ENCODE measurements at places on chromosomes 7 and 10. TPM values are rescaled to one million over a fixed set of nuclear protein-coding genes. Genes with fewer than 3 reads are reported as not detected.

The RELN gene
- total RNA-seq = 5.4 TPM

The JCAD gene
- total RNA-seq = 15.8 TPM

The IFIT1 gene
- total RNA-seq = 0.20 TPM

- DNase-seq = no peak
These were observed 46.5 kb downstream of the TMEM106B start for GRCh38 chr7:12257582-12257981.

The BRAT1 gene
- 43.7 TPM for total RNA-seq

DNA sequence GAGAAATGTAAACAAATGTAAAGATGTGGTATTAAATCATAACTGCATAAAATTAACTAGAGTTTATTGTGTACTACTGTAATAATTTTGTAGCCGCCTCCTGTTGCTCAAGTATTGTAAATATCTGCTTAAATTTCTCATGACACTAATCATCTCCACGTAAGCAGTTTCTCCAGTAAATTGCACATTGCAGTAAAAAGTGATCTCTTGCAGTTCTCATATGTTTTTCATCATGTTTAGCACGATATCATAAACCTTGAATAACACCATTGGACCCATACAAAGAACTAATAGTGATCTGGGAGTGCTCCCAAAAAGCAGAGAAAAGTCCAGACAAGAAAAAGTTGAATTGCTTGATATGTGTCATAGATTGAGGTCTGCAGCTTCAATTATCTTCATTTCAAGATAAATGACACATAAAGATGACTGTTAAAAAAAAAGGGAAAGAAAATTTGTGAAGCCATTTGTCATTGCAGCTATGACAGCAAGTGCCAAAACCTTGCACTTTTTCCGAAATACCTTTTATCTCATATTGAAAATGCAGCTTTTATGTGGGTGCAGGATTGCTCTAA lies 15.3 kb downstream of the LIPA start:
- DNase-seq = no peak

DNA sequence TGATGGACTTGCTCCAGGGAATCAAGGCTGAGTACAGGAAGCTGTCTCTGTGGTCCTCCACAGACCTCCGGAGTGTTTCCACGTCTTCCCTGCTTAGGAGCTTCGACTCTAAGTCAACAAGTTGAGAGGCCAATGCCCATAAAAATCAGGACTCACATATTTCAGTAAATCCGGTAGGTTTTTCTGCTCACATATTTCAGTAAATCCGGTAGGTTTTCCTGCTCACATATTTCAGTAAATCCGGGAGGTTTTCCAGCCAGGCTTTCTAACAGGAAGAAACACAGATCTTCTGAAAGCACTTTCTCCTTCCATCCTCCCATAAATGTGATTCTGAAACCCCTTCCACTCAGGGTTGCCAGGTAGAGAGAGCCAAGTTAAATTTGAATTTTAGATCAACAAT lies 340.1 kb upstream of the SHH start:
- DNase-seq = no peak

DNA sequence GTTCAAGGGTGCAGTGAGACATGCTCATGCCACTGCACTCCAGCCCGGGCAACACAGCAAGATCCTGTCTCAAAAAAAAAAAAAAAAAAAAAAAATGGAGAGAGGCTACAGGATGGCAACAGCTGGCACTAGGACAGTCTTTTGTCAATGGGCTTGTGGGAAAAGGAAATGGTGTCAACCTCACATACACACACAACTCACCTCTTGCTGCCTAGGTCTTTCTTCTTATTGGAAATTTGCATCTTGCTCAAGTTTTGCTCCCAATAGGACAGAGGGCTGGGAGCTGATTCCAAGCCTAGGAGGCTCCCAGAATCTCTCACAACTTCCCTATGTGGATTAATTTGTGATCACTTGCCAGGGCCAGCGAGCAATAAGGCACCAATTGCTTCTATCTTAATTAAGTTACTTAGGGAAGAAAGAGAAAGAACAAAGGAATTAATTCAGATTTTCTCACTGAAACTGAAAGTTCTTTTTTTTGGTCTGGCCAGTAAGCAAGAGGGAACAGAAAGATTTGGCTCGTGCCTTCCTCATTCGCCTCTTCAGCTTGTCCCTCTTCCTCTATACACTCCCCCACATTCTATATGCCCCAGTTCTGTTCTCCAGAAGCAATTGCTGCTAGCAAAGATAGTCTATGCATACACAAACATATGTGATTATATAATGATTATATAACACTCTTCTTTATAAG lies 33.8 kb downstream of the MAP3K8 start:
- no peak for DNase-seq

The NKX1-2 gene
- total RNA-seq = not detected

DNA sequence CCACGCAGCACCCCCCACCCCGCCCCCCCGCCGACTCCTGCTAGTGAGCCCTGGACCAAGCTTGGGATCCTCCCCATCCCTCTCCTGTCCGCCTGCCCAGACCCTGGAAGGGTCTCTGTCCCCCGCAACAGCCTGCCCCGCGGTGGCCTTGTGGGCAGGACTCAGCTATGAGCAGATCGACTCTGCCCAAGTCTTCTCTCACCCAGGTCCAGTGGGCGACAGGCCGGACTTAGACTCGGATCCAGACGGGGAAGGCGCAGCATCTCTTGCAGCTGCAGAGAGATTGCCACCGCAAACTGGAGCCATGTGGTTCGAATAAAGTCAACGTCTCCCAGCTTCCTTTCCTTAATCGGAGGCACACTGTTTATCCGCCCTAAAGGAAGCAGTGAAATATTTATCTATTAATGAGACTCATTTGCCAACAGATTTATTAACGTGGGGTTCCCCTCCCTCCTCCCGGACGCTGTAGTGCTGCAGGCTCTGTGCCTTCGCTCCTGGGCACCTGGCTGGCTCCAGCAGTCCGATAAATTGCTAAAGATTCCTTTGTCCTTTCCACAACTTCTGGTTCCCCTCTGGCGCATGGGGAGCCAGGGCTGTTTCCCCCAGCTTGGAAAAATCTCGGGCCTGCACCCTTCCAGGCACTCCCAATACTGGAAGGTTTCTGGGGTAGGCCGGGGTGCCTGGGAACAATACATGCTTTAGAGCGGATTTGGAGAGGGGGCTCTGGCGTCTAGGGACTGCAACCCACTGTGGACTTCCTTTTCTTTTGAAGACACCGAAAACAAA lies 634 bp upstream of the HOXA7 start:
- DNase-seq = no peak

DNA sequence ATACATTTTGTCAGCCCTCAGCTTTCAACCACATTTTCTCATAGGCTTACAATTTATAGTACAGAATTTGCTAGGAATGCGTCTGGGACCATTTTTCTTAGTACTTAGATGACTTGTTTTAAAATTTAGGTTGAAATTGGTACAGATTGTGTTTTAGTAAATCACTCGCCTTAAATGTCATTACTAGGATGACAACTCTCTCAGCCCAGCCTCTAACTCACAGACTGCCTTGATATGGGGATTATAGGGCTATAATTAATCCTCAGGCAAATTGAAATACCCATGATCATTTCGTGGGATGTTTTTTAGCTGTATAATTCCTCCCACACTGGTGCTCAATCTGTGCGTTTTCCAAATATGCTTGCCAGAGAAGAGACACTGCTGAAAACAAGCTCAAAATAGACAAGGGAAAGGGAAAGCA lies 299.7 kb upstream of the AKR1E2 start:
- no peak for DNase-seq

DNA sequence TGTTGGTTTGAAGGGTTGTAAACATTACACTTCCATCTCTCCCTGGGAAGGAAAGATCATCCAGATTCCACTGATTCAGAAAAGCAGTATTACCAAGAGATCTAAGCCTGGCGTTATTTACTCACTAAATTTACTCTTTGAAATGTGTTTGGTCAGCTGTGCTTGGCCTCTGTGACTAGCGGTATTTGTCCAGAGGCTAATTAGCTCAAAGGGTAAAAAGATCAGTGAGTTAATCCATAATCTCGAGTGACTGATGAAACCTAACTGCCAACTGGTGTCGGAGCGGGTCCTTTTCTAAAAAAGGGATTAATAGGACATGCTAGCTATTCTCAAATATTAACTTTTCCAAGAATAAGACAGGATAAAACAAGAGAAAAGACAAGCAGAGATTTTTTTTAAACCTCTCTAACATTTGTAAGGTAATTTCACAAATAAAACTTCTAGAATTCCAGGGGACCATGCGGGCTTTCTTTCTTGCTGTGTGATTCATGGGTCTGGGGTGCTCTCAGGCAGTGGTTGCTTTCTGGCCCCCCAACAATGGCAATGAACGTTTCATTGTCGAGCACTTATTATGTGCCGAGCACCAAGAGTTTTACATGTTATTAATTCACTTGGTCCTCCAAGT lies 247.3 kb upstream of the AOAH start:
- DNase-seq = no peak

GRCh38 chr7:128121711-128122530 lies 90.7 kb upstream of the LRRC4 start:
- DNase-seq = no peak

The GPR15LG gene
- not detected for total RNA-seq

GRCh38 chr10:61135276-61135721 lies 191.3 kb upstream of the RHOBTB1 start:
- no peak for DNase-seq

The AKR1E2 gene
- 10.0 TPM for total RNA-seq

The SLC26A4 gene
- 0.43 TPM for total RNA-seq

GRCh38 chr7:128145191-128145590 lies 95.9 kb upstream of the LEP start:
- DNase-seq = no peak

- DNase-seq = no peak
These were observed 31.3 kb upstream of the ZNRF2 start for GRCh38 chr7:30252885-30253795.

GRCh38 chr10:71302874-71303568 lies 16.0 kb upstream of the SLC29A3 start:
- no peak for DNase-seq

DNA sequence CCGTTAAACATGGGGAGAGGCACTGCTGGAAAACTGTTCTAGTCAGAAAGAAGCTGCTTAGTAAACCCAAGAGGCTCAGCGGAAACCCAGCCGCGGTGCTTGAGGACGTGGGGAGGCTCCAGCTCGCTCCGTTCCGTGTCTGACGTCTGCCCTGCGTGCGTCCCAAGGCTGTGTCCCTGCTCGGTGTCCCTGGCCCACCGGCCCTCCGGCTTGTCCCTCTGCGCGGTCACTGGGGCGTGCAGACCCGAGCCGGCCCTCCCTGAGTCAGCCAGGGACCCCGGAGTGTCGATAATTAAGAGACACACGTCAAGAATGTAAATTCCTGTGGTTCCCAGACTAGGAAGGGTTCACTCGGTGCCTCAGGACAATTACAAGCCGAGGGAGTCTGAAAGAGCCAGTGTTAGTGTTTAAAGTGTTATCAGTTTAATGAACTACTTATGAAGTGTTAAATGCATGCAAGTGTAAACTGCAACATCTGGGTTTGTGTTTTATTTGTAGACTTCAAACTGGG lies 98.9 kb downstream of the WDR11 start:
- DNase-seq = peak; percentile 32

All from progenitor cell of endocrine pancreas (in vitro differentiated cells).